ENCODE measurements at places on chromosomes 1 and 21.
A peak's percentile ranks its signal among the peaks of the same experiment; 100 is the strongest.

GRCh38 chr1:246184503-246184902 lies 322.6 kb downstream of the SMYD3 start:
- no peak for DNase-seq

GRCh38 chr1:200139661-200140250 lies 112.2 kb downstream of the NR5A2 start:
- DNase-seq = peak; percentile 41

- DNase-seq = no peak
Observed at GRCh38 chr1:245609354-245610150, 454.8 kb downstream of the KIF26B start.

GRCh38 chr1:24021403-24022266 lies 41.5 kb upstream of the SRSF10 start:
- DNase-seq = no peak

DNA sequence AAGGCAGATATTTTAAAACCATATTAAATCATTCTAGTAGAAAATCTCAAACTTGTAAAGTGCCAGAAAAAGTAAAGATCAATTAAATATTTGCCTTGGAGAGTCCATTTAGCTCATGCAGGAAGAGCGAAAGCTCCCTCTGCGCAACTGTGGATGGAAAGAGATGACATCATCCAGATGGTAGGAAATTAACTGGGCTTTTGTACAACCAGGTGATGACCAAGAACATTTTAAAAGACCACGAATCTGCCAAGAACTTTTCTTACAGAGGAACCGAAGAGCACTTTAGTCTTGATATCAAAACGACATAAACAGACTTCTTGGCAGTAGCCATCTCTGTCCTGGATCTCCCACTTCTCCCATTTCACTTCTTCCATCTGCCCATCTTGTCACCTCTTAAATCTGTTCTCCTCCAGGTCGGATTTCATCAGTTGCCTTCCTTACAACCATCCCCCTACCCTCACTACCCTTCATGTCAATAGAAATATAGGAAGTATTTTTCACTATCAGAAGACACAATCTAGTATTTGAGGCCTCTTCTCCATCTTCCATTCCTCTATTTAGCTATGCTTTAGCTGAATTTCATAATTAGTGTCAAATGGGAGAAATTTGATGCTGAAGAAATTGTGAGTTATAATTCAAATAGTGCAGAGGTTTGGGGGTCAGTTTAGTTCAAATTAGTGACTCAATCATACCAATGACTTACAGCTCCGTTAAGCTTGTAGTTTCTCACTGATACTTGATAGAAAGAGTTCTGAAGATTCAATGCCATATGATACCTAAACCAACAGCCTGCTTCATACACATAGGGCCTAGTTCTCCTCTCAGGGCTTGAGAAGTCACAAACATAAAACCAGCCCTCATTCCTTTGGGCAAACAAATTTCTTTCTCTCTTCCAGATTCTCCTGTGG lies 22.0 kb upstream of the DNASE2B start:
- no peak for DNase-seq

DNA sequence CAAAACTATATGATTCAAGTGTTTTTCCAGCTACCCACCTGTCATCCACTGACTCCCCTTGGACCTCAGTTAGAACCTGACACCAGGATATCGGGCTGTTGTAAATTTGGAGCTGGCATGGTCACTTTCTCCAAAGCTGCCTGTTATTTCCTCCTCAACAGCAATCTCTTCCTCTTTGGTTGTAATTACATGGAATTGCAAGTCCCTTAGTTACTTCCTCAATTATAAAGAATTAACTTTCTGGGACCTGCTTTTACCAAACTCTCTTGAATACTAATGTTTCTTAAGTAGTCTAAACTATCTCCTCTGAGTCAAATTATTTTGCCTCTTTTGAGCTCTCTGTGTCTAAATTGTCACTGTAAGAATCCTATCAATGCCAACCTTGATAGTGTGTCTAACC lies 150.3 kb upstream of the SGIP1 start:
- no peak for DNase-seq

DNA sequence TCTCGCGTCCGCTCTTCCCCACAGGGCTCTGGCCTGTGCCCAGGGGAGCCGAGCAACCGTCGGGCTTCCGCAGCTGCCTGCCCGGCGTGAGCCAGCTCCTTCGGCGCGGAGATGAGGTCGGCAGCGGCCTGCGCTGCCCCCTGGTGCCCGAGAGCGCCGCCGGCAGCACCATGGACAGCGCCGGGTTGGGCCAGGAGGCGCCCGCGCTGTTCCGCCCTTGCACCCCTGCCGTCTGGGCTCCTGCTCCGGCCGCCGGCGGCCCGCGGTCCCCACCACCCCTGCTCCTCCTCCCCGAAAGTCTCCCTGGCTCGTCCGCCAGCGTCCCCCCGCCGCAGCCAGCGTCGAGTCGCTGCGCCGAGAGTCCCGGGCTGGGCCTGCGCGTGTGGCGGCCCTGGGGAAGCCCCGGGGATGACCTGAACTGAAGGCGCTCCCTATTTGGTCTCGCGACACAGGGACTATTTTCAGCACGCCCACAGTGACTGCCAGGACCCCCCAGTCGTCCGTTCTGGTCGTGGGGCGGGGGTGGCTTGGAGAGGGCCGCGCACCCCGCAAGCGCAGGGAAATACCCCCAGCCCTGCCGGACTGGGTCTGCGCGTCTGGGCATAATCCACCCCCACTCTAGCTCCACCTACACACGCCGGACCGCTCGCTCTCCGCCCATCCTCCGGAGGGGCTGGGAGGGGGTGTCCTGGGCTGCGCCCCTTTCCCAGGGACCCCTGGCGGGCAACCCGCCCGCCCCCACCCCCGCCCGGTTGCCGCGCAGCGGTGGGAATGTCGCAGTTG lies 1.3 kb downstream of the HES3 start:
- DNase-seq = peak; percentile 74

DNA sequence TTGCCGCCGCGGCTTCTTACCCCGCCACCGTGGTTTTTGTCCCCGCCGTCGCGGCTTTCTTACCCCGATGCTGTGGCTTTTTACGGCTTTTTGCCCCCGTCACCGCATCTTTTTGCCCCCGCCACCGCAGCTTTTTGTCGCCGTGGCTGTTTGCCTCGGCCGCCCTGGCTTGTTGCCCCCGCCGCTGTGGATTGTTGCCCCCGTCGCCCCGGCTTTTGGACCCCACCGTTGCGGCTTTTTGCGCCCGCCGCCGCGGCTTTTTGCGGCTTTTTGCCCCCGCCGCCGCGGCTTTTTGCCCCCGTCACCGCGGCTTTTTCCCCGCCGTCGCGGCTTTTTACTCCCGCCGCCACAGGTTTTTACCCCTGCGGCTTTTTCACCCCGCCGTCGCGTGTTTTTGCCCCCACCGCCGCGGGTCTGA lies 3934.3 kb downstream of the SRGAP2C start:
- no peak for DNase-seq

Data from CD4-positive, alpha-beta T cell treated with Interleukin-4 for 1 hour (primary cell).